Activated naive CD4-positive, alpha-beta T cell treated with anti-CD3 and anti-CD28 coated beads, Interleukin-2, amount 10 ng/mL, durations not matched to agents 7 days and 5 days (primary cell): ENCODE measurements at places on chromosomes 3 and 15.

DNA sequence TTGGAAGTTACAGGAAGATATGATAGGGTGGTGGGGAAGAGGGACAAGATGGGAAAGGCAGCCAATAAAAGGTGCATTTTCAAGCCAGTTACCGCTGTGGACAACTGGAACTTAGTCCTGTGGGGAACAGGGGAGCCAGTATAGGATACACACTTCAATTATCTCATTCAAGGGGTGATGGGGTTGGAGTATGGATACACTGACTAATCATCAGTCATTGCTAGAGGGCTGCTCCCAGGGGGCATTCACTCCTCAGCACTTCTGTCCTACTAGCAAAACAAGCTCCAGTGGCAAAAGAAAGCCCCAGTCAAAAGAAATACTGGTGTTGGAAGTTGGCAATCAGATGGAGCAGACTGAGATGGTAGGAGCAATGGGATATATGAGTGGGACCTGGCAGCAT is 183.4 kb upstream of the GADL1 start:
- no peaks in the 10 kb centered on the region for H3K27me3 ChIP-seq
- H3K4me3 ChIP-seq: no peak overlapping the region
- DNase-seq: no peak
- peaks cover 1% of the 10 kb centered on the region for H3K36me3 ChIP-seq
- H3K27ac ChIP-seq: no peak overlapping the region
- H3K4me1 ChIP-seq: peaks cover 10% of the 10 kb centered on the region

DNA sequence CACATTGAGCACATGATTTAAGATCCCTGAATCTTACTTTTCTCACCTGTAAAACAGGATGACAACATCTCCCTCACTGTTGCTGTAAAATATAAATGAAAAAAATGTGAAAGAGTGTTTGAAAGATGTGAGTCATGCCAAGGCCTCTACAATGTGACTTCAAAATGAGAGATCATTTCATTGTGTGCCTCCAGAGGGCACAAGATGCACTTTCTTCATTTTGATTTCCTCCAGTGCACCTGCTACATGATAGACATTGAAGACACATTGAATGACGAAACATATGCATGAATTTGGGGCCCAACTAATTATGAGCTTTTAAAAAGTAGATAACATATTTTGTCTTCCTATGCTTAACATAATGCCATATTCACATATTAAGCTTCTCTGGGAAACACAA is 170.3 kb downstream of the MOBP start:
- H3K27ac ChIP-seq: no peak overlapping the region
- H3K4me3 ChIP-seq: no peak overlapping the region
- no peaks in the 10 kb centered on the region for H3K27me3 ChIP-seq

- no peak overlapping the region for H3K27ac ChIP-seq
- no peaks in the 10 kb centered on the region for H3K27me3 ChIP-seq
- no peaks in the 10 kb centered on the region for H3K36me3 ChIP-seq
Observed at GRCh38 chr15:93519599-93519998, 430.6 kb upstream of the RGMA start.

DNA sequence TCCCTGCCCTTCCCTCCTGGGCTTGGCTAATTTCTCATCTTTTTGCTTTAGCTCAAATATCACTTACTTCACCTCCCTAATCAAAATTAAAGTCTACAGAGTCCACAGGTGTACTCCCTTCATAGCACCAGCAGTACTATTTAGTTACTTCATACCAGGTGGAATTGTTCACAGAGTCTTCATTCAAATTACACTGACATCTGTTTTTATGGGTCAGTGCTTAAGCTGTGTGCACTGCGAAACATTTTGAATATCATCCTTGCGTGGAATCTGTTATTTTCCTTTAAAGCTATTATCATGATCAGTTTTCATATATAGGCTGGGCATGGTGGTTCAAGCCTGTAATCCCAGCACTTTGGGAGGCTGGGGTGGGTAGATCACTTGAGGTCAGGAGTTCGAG is 2.7 kb upstream of the SERF2 start:
- no peak overlapping the region for H3K4me3 ChIP-seq
- no peak for DNase-seq
- no peak overlapping the region for H3K27ac ChIP-seq
- peaks cover 22% of the 10 kb centered on the region for H3K36me3 ChIP-seq
- no peaks in the 10 kb centered on the region for H3K27me3 ChIP-seq

DNA sequence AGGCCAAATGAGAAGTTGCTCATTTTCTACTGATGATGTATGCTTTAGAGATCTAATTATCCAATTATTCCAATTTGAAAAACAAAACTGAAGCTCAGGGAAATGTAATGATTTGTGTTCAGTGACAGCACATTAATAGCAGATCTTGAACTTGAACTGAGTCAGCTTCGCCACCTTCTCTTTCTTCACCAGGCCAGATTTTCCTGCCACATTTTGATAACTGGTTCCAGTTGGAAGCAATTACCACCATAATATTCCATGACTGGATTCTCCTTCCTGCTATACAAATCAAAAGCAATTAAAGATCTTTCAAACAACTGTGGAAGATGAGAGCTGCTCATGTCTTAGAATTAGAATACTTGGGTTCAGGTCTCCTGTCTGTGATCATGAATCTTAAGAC is 334.1 kb downstream of the RBMS3 start:
- no peaks in the 10 kb centered on the region for H3K27me3 ChIP-seq
- H3K27ac ChIP-seq: no peak overlapping the region
- no peaks in the 10 kb centered on the region for H3K36me3 ChIP-seq
- no peaks in the 10 kb centered on the region for H3K4me1 ChIP-seq

- H3K36me3 ChIP-seq: no peaks in the 10 kb centered on the region
- H3K27ac ChIP-seq: no peak overlapping the region
- no peaks in the 10 kb centered on the region for H3K4me1 ChIP-seq
- H3K27me3 ChIP-seq: no peaks in the 10 kb centered on the region
- DNase-seq: no peak
- no peak overlapping the region for H3K4me3 ChIP-seq
Observed at GRCh38 chr3:178170698-178171535, 365.3 kb upstream of the KCNMB2 start.

DNA sequence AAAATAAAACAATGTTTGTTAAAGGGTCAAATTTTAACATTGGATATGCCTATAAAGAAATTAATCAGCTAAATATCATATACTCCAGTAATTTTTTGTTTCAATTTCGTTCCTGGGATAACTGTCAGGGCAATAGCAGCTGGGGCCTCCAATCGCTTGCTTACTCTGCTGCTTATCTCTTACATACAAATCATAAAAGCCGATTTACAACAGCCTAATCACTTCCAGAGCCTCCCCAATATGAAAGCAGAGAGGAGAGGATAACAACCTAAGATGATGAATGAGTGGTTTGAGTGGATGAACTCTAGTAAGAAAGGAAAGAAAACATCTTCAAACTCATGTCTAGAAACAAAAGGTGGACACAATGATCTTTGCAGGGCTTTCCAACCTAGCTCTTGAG is 80.7 kb upstream of the PSMD6 start:
- H3K4me1 ChIP-seq: no peaks in the 10 kb centered on the region
- no peak overlapping the region for H3K4me3 ChIP-seq
- no peaks in the 10 kb centered on the region for H3K27me3 ChIP-seq
- DNase-seq: no peak
- no peak overlapping the region for H3K27ac ChIP-seq
